ENCODE measurements at places on chromosomes 2 and 18.

DNA sequence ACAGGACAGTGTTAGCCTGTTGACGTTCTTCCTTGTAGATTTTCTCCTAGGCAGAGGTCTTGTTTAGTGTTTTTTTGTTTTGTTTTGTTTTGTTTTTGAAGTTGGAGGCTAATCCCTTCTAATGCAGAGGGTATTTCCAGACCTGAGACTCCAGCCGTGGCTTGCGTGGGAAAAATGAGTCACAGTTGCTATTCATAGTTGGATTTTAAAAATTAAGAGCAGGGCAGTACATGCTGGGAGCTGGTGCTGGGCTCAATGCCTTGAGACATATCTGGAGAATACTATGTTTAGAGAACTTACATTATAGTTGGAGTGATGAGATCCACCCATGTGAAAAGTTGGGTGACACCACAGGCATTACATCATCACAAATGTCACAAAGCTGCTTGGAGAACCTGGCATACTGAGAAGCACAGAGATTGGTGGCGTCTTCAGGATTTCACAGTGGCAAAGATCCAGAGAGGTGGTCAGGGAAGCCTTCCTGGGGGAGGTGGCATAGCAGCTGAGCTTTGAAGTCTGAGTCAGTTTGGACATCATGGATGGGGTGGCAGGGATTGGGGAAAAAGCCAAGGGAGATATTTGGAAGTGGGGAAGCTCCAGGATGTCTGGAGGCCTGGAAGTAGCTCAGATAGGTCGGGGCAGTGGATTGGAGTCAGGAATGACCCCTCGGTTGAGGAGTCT lies 249.4 kb downstream of the LOXHD1 start:
- no peak for DNase-seq

DNA sequence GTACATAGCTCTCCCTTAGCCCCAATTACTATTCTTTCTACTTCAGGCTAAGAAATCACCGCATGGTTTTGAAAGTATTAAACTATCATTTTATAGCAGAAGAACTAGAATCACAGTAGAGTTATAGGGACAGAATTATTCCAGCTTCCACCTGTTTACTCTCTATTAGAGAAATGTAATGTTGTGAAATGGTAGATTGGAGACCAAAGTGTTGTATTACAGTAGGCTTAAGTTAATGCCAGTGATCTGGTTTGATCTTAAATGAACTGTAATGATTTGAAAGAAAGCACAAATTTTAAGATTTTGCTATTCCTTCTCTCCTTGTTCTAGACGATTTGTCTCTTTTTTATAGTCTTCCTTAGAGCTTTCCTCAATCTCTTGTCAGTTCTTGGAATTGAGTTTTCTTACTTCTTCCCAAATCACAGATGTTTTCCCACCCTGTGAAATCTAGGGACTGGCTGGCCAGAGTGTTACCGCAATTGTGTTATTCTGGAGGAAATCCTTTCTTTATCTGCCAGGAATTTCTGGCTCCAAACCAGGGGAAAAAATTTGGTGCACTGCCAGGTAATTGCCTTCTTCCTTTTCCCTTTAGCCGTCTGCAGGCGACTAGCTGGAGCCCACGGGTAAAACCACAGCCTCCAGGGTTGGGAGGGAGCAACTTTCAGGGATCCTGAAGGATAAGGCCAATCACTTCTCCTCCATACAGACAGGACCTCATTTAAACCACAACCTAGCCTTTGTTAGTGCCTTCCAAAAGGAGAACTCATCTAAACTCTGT lies 51.7 kb downstream of the NOP58 start:
- no peak for DNase-seq

- DNase-seq = no peak
These were observed 31.9 kb downstream of the CIB4 start for GRCh38 chr2:26609205-26609631.

DNA sequence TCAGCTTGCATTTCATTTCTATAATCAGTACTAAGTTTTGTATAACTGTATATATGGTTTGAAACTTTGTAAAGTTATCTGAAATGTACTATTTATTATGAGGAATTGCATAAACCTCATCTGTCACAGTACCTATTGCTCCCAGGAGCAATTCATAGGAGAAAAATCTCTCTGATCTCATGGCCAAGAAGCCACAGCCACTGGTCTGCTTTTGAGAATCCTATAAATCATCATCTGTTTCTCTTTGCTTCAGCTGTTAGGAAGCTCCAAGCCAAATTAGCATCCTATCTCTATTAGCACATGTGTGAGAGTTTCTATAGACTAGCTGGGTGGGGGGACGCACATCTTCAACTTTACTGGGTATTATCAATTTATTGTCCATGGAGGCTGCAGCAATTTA lies 210.3 kb downstream of the CYP26B1 start:
- no peak for DNase-seq

DNA sequence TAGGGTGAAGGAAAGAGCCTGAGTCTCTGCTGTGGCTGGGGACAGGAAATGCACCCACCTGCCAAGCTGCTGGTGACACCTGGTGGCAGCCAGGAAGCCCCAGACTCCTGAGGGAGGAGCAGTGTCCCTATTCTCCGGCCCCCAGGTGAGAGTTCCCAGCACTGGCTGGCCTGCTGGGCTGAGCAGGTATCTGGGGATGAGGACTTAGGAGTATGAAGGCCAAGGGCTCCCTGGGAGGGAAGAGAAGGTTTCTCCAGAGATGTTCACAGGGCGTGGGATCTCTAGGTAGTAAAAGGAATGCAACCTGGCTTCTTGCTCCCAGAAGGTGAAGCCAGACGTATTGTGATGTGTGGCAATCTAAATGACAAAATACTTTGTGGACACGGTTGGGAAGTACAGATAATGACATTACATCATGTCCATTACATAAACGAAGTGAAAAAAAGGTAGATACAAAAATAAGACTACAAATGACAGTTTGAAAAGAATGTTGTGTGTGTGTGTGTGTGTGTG lies 75.8 kb upstream of the SLC1A4 start:
- DNase-seq = no peak

- no peak for DNase-seq
These were observed 301.4 kb upstream of the TNP1 start for GRCh38 chr2:217160978-217161973.

DNA sequence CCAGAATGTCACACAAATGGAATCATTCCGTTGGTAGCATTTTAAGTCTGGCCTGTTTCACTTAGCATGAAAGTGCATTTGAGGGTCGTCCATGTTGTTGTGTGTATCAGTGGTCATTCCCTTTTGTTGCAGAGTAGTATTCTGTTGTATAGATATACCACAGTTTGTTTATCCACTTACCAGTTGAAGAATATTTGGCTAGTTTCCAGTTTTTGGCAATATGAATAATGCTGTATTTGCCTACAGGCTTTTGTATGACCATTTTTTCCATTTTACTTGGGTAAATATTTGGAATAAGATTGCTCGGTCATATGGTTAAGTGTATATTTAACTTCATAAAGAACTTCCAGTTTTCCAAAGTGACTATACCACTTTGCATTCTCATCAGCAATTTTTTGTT lies 100.0 kb upstream of the ALPP start:
- DNase-seq = no peak

GRCh38 chr2:136059036-136059472 lies 58.9 kb downstream of the CXCR4 start:
- no peak for DNase-seq

- DNase-seq = no peak
These were observed 42.2 kb upstream of the MGAT4A start for GRCh38 chr2:98773169-98773568.

GRCh38 chr18:27901424-27902226 lies 275.3 kb downstream of the CDH2 start:
- no peak for DNase-seq

- no peak for DNase-seq
These were observed 165.2 kb upstream of the KLF7 start for GRCh38 chr2:207330912-207331311.

GRCh38 chr2:209113026-209113425 lies 310.8 kb upstream of the MAP2 start:
- DNase-seq = no peak
